ENCODE measurements at places on chromosomes 1 and 21.

GRCh38 chr1:53089478-53090226 lies 27.6 kb downstream of the PODN start:
- peak; percentile 48 for DNase-seq

GRCh38 chr21:33108228-33108627 lies 38.3 kb downstream of the OLIG1 start:
- DNase-seq, result no peak

DNA sequence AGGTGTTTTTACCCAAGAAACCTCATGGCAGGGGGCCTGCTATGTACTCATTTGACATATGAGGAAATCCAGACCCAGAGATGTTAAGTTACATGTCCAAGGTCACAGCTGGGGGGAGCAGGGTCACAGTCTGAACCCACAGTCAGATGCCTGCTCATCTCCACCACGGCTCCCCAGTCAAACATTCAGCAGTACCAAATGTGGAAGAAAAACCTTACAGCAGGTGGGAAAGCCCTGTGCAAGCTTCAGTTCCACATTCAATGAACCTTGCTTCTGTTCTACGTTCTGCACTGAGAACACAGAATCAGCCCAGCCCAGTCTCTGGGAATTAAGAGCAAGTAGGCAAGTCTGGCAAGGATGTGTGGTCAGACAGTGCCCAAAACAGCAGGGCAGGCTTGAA lies 35.2 kb downstream of the LRP8 start:
- no peak for DNase-seq

DNA sequence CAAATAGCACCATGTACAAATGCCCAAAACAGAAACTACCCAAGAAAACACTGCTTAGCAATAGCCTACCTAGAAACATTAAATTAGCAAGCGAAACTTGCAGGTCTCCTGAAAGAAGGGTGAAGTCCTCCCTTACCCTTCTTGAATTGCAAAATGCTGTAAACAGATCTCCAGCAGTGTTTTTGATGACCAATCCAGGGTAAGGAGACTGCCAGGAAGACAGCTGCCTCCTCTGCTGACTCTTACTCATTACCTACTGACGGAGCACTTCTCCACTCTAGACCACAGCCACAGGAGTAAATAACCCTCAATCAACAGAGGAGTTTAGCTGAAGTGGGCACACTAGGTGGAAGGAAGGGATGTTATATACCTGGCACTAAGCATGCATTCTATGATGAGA lies 32.2 kb upstream of the GADD45A start:
- DNase-seq, result peak; percentile 91

- DNase-seq, result peak; percentile 92
Observed at GRCh38 chr21:31201548-31201947, 142.5 kb downstream of the TIAM1 start.

DNA sequence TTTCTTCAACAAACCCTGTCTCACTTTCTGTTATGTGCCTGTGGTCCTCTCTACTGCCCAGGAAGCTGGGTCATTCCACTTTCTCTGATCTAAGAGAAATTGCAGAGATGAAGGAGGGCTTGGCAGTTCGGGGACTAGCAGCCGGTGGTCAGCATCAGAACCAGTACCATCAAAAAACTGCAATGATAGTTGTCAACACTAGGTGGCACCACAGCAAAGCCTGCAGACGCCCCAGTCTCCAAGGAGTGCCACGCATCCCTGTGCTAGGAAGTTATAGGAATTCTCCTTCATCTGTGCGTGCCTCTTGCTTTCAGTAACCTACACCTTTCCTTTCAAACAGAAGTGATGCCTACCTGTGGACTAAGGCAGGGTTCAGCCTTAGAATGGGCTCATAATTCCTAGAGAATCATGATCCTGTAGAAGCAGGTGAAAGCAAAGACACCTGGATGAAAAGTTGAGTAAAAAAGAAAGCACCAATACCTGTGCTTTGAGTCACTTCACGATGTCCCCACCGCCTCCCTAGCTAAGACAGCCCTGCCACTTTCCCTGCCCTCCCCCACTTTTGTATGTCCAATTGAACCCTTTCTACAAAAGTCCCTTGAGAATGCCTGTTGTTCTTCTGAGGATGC lies 129.2 kb downstream of the ADAMTS1 start:
- DNase-seq, result peak; percentile 73

DNA sequence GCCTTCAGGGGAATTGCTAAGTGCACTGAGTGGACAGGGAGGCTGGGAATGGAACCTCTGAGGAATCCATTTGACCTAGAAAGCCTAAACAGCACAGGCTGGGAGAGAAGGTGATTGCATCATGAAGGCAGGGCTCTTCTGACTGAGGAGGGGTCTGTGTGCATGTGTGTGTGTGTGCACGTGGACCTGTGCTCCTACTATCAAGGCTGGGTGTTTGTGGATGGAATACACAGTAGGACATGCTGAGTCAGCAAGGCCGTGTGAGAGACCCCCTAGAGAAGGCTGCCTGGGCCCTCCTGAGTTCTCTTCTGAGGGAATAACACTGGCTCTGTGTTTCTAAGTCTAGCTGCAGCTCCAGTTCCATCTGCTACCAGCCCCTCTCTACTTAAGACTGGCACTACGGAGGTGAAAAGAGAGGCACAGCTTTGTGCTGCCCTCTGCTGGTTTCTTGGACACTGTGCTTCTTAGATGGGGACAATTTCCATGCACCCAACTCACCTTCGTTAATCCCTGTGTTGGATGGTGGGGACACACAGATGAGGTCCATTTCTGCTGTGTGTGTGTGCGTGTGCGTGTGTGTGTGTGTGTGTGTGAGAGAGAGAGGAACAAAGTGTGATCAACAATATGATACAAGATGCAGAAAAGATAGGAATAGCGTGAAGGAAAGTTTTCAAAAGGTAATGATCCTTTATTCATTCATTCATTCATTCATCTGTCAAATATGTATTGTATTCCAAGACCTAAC lies 6.2 kb upstream of the EFCAB14 start:
- peak; percentile 86 for DNase-seq

- peak; percentile 95 for DNase-seq
Observed at GRCh38 chr1:7469255-7469938, 301.7 kb upstream of the VAMP3 start.

DNA sequence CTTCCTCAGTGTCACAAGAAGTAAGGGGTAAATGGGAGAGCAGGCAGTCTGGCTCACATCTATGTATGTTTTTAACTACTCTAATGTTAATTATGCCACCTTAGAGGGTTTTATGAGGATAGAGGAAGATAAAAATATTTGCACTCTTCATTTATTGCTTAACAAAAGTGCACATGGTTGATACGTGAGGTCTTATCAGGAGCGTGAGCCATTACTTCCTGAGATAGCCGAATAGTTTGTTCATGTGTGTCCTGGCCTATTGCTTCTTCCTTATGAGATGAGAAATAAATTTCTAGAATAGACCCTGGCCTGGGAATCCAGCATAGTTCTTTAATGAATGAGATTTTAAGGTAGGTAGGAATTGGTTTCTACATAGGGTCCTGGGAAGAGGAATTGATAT lies 471.1 kb upstream of the B3GALT2 start:
- DNase-seq, result no peak

DNA sequence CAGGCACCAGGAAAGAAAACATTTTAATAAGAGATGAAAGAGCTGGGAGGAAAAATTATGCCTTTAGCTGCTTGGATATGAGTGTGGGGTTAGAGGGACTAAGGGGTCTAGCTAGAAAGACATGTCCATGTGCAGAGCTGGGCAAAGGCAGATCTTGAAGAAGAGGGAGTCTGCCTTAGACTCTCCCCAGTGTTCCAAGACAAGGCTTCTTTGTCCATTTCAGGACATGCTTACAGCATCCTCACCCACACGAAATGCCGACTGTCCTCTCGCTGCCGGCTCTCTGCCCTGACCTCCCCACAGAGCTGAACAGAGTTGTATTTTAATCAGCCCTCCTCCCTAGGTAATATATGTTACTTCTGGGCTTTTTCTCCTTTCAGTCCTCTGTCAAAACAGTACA lies 100.7 kb upstream of the ATP1B1 start:
- DNase-seq, result no peak

- no peak for DNase-seq
Observed at GRCh38 chr1:20370698-20371097, 80.0 kb downstream of the VWA5B1 start.

DNA sequence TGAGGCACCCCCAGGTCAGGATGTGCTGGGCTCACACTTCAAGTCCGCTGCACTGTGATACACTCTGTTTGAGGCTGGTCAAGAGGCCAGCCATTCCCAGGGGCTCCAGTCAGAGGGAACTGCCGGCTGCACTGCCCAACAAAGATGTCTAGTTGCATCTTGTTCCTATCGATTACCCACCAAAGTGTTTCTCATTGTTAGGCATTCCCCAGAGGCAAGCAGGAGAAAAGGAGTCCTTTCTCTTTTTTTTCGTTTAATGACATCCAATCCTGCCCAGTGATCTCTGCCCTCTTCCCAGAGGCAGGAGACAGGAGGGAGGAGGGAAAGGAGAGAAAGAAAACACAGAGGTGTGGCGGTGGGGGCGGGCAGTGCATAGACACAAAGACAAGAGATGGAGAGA lies 150.4 kb downstream of the OMA1 start:
- no peak for DNase-seq

GRCh38 chr1:236280438-236281197 lies 1.1 kb downstream of the ERO1B start:
- no peak for DNase-seq

- DNase-seq, result peak; percentile 30
Observed at GRCh38 chr1:179178183-179178582, 51.3 kb downstream of the ABL2 start.

DNA sequence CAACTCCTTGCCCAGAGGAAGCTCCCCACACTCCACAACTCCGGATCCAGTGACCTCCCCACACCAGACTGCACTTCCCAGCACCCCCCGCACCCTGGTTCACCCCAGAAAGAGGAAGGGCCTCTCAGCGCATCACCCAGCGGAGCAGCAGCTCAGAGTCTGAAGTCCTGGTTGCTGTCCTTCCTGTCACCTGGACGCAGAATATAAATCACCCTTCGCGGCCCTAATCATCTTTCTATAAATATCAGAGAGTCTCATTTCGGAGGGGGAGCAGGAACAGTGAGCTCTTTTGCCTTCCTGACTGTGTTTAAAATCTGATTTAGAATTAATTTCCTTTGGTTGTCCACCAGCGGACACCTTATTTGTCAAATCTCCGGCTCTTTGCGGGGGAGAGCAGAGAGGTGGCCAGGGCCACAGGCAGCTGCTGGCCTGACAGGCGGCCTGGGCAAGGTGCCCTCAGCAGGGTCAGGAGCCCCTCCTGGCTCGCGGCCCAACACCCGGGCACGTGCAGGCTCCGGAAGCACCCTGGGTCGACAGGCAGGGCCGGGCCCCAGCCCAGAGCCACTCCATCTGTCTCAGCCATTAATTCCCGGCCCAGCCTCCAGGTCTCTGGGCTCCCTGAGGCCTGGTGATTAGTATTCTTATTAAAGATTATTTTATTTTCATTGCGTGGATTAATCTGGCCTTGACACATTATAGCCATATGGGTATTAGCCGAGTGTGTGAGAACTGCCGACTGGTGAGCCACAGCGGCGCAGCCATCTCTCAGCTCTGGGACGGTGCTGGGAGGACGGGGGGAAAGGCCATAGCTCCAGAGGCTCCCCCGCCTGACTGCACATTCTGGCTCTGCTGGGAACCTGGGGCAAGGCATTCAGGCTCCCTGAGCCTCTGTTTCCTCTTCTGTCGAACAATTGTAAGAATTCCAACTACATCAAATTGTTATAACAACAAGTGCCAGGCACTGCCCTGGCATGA lies 19.7 kb downstream of the EPHA8 start:
- no peak for DNase-seq

- no peak for DNase-seq
Observed at GRCh38 chr1:64986903-64987871, 20.8 kb upstream of the JAK1 start.

GRCh38 chr1:82503822-82504221 lies 703.1 kb downstream of the ADGRL2 start:
- no peak for DNase-seq

DNA sequence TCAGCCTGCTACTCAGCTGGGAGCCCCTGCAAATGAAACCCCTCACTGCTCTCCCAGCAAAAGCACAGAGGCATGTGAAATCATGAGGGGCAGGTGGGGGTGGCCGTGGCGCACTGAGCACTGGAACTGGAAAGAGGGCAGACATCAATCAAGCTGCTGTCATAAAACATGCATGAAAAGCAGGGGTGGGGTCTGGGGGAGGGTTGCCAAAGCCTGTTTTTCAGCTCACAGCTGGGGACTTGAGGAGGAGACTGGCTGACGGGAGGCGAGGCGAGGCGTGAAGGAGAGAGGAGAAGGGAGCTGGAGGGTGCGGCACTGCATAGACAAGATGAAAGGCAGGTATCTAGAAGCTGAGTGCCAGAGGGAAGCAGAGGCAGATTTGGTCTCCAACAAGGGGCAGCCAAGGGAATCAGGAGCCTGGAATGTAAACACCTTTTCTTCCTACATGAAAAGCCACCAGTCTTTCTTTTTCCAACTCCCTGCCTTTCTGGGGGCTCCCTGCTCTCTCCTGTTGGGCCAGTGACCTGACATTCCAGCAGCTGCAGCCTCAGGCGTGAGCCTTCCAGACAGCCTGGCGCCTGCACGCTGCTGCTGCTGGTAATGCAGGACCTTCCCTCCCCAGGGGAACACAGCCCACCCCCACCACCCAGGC lies 87.0 kb downstream of the NMNAT2 start:
- peak; percentile 5 for DNase-seq

DNA sequence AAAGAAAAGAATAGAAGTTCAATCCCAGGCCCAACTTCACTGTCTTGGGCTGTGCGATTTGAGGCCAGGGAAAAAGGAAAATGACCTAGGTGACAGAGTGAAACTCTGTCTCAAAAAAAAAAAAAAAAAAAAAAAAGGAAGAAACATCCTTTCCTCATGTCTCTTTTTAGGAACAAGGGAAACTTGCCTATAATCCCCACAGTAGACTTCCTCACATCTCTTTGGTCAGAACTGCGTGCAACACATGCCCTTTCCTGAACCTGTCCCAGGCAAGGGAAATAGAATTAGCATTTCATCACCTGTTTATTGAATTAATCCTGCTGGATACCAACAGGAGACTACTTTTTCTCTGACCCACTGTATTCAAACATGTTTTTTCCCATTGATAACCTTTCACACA lies 2.3 kb downstream of the DCST1 start:
- no peak for DNase-seq

DNA sequence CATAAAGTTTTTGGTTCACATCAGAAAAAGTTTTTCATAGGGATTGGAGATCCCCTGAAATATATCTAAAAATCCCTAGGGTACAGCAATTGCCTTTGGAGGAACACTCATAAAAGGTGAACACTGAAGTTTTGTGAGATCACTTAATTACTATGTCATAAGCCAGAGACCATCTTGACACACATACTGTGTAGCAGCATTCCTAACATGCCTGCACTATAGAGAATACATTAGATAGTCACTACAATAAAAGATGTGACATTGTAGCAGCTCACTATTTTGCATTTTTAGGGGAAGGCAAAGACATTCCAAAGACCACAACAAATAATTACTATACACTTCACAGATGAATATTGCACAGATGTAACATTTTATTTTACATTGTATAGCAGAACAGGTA lies 779.9 kb downstream of the KCNT2 start:
- DNase-seq, result no peak

DNA sequence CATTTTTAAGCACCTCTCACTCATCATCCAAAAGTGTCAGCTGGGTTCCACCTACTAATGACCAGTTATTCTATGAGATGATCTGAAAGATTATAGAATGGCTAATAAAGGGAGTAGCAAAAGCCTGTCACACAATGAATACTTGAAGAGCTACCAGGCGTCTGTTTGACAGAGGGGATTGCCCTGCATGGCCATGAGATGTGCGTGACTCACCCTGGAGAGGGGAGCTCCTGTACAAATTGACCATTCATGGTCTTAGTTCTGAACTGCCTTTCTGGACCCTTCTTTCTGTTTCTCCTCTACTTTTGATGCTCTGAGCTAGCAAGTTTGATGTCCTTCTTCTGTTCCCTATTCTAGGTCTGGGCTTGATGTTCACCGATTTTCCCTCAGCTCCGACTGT lies 85.2 kb upstream of the ABCD3 start:
- DNase-seq, result peak; percentile 76

GRCh38 chr1:161074676-161075368 lies 5.1 kb upstream of the ARHGAP30 start:
- no peak for DNase-seq
